NCI-H446 (cell line): ENCODE measurements at places on chromosomes 13 and 19.

DNA sequence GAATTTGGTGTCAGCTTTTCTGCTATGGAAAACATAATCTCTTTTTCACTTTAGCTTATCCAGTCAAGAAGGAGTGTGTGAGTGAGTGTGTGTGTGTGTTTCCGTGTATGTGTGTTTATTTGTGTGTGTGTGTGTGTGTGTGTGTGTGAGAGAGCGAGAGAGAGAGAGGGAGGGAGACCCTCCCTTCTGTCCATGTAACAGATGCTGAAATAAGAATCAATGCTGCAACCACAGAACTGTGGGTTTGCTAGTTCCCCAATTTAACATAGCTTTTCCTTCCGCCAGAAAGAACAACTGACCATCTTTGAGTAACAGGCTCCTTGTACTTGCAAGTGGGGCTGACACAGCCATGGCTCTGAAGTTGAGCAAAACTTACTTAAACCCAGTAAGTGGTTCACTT lies 5.2 kb downstream of the LCP1 start:
- no peak for DNase-seq

GRCh38 chr13:103039183-103039582 lies 27.0 kb downstream of the SLC10A2 start:
- DNase-seq, result no peak

DNA sequence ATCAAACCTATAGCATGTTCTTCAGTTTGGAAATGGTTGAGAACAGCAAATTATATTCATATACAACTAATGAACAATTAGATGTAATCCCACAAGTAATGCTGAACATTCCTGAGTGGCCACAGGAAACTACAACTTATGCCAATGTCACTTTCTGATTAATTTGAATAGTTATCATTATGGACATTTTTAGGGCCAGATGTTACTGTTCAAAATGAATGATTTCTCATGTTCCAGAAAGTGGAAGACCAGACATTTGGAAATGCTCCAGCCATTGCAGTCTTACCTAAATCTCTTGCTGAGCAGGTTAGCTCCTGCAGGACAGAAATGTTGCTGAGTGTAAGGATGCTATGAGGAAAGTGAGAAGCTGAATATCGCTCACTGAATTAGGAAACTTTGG lies 819.8 kb downstream of the PCDH9 start:
- DNase-seq, result peak; percentile 0

DNA sequence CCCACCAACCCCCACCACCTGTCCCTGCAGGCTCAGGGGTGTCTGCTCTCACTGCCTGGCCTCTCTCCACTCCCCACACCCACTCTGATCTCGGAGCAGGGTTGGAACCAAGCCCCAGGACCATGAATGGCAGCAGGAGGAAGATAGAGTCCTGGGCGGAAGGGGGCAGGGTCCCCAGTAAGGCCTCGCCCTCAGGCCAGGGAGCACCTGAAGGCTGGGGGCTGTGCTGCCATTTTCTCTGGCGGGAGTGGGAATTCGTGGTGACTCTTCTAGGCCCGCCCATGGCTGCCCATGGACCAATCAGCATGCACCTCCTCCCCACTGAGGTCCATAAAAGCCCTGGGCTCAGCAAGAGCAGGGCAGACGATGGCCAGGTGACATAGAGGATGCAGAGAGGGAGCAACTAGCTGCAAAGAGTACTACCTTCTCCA lies 25.0 kb downstream of the KBTBD6 start:
- DNase-seq, result no peak

GRCh38 chr19:30044273-30045248 lies 102.5 kb downstream of the URI1 start:
- DNase-seq, result no peak

DNA sequence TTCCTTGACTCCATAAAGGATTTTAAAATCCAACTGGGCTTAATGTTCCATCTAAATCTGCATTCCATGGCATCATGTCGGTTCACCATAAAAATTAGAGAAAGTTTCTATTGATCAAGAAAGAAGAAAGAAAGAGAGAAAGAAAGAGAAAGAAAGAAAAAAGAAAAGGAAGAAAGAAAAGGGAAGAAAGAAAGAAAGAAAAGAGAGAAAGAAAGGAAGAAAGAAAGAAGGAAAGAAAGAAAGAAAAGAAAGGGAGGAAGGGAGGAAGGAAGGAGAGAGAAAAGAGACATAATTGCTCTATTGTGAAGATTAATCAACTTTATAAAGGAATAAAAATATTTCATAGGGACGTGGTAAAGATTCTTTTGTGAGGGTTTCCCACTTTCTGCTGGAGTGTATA lies 329.2 kb downstream of the DLEU7 start:
- no peak for DNase-seq

GRCh38 chr13:78777396-78777795 lies 118.4 kb upstream of the OBI1 start:
- DNase-seq, result no peak

DNA sequence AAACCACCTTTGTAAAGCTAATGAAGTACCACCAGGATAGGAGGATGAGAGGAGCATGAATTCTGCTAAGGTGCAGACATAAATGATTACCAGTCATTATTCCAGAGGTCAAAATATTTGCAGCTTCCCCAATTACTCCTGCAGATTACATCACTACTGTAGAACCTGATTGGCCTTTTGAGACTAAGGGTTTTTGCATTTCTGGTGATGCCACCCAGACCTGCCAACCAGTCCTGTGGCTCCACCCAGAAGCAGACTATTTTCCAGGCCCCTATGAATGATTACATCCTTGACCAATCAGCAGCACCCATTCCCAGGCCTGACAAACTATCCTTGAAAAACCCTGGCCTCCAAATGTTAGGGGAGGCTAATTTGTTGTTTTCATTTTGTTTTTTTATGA lies 11.2 kb upstream of the KCNC3 start:
- no peak for DNase-seq

- no peak for DNase-seq
Observed at GRCh38 chr19:51311351-51312257, at the start of gene IGLON5. IGLON5 (plus strand) TSS chr19:51311644; CDS start chr19:51311848, 204 bp downstream.

- DNase-seq, result no peak
Observed at GRCh38 chr19:31613683-31614219, 264.5 kb upstream of the TSHZ3 start.

GRCh38 chr13:78909276-78909675 lies 250.3 kb upstream of the OBI1 start:
- DNase-seq, result no peak

GRCh38 chr13:98570929-98571372 lies 6.0 kb downstream of the STK24 start:
- DNase-seq, result no peak

- peak; percentile 82 for DNase-seq
Observed at GRCh38 chr19:45076029-45076850, at the start of gene ZNF296. ZNF296 (minus strand) TSS chr19:45076478; CDS start chr19:45076373, 105 bp downstream.

- DNase-seq, result no peak
Observed at GRCh38 chr13:58341318-58341717, 709.8 kb downstream of the PCDH17 start.

DNA sequence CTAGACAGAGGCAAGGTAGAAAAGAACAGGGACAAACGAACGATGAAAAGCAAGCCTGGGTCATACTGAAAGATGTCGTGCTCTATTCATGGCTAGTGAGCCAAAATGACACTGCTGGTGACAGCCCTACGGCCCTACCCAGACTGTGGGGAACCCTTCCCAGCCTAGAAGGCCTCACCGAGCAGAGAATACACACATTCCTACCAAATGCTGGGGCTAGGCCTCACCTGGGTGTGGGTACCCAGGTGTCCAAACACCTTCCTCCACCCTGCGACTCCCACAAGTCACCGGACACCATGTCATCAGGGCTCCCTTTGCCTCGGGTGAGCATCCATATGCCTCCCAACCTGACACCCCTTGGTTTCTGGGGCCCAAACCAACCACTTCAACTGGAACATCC lies 85.3 kb upstream of the DOCK9 start:
- no peak for DNase-seq

DNA sequence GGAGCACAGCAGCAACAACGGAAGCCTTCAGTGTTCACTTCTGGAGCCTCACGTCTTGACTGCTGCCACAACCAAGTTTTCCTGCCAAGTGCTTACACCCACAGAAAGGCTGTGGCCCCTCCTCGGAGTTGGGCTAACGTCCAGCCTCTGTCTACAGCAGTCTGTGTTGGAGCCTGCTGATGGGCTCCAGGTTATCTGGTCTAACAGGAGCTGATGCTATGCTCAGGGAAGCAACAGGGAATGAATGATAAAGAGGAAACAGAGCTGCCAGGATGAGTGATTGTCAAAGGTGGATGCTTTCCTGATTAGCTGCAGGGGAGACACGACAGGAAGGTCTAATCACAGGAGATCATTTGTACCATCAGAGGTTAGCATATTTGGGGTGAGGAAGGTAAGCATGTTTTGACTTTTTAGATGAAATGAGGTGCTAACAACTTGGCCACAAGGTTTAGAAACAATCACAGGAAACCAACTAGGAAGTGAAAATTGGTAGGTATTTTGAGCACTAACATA lies 53.8 kb upstream of the RCBTB2 start:
- DNase-seq, result no peak

GRCh38 chr13:100339411-100339940 lies 249.1 kb downstream of the GGACT start:
- DNase-seq, result no peak
